DMS53 (cell line): ENCODE measurements at places on chromosomes 7 and 10.

DNA sequence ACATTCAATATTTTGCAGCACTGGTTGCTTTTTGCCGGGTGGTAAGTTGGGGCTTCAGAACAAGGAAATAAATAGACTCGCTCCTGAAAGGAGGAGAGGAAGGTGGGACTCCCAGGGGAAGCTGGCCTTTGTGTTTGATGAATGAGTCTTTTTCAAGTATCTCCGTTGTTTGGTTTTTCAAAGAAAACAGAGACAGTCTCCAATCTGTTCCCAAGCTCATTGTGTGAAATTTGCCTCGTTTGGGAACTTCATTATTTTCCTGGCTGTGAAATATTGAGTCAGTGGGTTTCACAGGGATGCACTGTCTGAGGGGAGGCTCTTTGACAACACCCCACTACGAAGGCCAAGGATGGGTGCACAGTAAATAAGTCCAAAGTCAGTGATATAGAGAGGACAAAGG, 38.7 kb upstream of the KIAA1217 start:
- no peak for DNase-seq

DNA sequence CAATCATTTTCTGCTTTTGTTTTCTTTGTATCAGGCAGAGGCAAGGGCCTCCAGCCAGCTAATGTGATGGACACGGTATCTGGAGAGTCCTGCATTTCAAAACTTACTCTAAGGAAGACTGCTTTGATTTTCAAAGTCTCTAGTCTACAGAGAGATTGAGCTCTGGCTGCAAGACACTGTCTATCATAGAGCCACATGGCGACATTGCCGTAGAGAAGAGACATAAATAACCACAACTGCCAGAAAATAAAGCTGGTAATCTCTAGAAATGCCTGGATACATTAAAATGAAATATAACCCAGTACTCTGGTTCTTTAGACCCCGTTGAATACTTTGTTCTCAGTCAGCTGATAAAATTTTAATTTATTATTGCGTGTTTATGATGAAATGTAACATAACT, 90.8 kb downstream of the OTUD1 start:
- DNase-seq = no peak

DNA sequence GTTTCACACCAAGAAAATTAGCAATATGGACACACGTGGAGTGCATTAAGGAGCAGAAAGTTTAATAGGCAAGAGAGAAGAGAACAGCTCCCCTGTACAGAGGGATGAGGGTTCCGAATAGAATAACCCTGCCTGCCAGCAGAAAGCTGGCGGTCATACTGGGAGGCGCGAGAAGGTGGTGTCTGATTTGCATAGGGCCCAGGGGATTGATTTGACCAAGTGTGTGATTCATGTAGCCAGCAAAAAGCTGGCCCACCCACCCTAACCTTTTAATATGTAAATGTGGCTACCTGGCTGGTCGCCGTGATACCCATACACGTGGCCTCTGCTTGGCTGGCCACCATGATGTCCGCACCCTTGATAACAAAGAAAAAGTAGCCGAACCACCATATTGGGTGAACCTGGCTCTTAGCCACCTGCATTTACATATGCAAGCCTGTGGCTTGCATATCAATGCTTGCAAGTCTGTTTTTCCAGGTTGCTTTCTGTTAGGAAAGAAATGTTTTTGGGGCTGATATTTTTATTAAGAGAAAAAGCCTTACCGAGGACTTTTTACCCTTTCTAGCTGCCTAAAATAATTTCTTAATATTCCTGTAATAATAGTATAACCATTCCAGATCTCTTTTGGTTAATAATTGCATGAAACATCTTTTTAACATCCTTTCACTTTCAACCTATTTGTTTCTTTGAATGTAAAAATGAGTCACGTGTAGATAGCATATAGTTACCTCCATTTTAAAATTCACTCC, 20.5 kb upstream of the VWDE start:
- DNase-seq = no peak

DNA sequence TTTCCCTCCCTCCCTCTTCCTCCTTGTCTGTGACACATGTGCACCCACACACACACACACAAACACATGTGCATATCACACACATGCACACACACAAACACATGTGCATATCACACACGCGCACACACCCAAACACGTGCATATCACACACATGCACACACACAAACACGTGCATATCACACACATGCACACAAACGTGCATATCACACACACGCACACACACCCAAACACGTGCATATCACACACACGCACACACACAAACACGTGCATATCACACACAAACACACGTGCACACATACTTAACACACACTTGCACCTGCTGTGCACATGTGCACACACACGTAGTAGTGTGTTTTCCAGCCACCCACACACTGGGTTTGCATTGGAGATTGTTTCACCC, 29.4 kb upstream of the KNDC1 start:
- no peak for DNase-seq

DNA sequence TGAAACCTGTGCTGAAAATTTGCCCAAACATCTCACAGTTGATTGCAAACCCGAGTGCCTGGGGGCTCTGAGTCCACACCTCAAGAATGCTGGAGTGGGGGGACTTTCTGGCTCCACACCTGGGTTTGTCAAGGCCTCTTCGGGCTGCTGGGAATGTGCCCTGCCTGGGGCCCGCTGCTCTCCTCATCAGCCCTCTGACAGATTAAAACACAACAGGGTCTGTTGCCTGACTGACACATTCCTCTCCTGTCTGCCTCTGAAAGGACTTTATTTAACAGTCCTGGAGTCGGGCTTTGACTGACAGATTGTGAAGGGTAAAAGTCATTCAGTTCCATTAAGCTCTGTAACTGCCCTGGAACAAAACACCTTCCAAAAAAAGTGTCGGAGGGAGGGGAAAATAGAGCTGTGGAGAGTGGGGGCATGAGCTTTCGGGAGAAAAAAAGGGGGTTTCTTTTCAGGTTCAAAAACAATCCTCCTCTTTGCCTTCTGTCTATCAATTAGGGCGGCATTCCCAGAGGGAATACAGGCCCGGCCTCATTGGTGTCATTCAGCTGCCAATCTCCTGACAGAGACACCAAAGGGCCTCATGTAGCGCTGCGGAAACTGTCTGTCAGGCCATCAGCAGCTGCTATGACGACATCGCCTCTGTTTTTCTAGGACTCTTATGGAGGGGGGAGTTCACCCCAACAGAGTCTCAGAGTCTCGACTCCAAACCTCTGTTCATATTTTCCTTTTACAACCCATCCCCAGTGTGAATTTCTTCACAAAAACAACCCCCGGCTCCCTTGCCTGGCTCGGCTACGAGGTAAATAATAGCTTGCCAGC, 398.8 kb upstream of the NFE2L3 start:
- peak; percentile 13 for DNase-seq

- peak; percentile 21 for DNase-seq
Observed at GRCh38 chr7:82057476-82057875, 287.6 kb upstream of the HGF start.

DNA sequence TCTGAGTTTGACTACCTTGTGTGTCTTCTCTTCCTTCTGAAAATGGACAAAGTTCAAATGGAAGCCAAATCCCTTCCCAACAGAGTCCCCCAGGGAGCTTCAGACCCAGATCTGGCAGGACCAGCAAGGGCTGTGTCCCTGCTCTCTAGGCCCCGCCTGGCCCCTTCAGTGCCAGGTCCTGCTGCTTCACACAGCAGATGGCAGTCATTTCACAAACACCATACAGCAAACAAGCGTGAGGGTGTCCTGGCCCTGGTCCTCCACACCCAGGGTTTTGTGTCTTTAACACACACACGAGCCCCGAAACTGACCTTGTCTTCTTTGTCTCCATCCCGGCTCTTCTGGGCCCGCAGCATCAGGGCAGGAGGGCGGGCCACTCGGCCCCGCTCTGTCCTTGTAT, 145.0 kb downstream of the TCERG1L start:
- DNase-seq = no peak

DNA sequence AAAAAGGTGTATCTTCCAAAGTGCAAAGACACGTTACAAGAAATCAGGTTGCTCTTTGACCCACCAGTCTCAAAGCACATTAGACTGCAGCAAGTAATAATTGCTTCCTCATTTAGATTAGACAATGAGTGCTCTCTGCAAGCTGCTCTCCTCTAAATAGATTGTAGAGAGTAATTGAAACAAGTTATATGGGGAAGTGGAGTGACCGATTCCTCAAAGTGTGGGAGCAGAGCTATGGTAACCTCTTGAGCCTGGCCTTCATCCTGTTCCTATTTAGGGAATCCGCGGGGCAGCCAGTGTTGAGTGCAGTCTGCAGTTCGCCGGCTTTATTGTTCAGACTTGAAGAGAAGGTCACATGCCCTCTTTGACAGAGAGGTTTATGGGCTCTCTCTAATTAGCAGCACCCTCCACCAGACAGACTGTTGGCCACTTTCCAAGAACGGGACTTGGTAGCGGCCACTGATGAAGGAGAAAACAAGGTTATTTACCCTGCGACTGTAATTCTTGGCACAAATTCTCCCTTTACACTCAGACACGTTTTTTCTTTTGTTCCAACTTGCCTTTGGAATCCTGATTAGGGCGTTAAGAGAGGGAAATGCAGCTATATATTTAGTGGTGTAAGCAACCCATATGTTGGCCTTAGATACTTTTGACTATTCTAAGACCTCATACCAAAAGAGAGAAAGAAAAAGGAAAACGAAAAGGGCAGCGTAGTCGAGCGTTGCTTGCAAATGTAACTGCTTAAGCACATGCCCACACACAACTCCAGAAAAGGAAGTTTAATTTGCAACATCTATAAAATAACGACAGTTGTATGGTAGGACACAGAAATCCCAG, 107.5 kb downstream of the REEP3 start:
- DNase-seq = peak; percentile 82

DNA sequence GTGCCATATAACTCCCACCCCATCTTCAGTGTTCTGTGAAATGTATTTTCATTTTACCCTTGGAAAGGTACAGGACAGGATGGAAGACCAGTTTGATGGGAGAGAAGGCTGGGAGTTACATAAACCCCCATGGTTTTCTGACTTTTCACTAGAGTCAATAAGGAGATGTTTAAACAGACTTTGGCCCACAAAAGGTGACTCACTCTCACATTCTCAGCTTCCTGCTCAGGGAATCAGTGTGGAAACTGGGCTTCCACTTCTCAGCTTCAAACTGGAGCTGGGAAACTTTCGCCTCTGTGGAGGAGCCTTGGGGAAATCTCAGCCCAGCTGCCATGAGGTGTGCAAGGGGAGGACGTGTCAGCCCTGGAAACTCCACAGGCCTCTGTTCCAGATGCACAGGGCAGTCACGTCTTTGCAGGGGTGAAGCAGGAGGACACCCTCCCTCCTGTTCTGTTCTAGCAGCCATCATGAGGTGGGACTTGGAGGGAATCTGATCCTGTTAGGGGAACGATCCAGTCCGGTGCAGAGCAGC, 560.5 kb upstream of the GALNT17 start:
- peak; percentile 81 for DNase-seq

DNA sequence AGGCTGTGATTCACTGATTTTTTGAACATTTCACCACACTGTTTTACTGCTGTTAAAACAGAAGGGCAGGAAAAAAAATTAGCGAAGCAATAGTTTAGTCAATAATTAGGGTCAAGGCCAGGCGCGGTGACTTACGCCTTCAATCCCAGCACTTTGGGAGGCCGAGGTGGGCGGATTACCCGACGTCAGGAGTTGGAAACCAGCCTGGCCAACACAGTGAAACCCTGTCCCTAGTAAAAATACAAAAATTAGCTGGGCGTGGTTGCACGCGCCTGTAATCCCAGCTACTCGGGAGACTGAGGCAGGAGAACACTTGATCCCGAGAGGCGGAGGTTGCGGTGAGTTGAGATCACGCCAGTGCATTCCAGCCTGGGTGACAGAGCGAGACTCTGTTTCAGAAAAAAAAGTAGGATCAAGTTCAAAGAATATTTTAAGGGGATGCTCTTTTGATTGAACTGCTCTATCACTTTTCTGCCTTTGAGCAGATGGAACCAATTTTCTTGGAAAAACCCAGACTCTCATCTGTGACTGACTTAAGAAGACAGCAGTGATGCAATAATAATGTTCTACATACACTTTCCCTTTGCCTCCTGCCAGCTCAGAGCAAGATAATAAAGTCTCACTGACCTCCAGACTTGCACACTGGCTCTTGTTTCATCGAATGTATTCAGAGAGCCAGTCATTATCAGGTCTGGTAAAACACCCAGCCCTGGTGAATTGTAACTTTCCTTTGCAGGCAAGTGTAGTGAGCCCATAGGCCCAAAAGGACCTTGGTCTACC, 1.6 kb upstream of the PPA1 start:
- DNase-seq = no peak

GRCh38 chr7:105189859-105190492, 176.0 kb downstream of the KMT2E start:
- no peak for DNase-seq

DNA sequence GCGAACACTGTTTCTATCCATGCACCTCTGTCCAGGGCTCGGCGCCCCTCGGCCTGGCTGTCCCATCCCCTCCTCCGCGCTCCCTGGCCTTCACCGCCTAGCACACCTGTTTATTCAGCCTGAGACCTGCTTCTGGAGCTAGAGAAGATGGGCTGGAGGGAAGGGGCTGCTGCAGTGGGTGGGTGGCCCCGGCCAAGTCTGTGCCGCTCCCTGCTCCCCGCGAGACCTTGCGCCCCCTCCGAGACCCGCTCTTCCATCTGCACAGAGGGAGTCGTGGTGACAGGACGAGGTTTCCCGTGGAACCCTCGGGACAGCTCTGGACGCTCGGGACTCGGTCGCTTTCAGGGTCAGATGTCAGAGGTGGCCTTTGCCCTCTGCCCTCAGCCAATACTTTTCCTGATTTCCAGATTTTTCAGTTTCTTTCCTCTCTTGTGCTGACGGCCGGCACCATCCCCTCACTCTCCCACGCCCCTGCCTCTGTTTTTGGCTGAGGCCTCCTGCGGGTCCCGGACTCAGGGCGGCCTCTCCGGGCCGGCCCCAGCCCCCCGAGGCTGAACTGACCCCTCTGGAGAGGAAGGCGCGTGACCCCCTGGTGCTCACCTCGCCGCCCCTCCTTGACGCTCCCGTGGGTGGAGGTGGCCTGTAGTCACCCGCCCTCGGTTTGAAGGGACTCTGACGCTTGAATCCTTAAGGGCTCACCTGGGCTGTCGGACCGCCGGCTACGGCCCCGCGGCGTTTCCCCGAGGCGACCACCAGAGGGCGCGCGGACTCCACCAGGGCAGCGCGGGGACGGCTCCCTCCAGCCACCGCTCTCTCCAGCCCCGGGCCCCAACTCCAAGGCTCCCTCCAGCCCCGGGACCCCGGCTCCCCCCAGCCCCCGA, 15.6 kb downstream of the SHH start:
- DNase-seq = peak; percentile 73

GRCh38 chr7:81030472-81030871, 111.6 kb upstream of the SEMA3C start:
- no peak for DNase-seq

DNA sequence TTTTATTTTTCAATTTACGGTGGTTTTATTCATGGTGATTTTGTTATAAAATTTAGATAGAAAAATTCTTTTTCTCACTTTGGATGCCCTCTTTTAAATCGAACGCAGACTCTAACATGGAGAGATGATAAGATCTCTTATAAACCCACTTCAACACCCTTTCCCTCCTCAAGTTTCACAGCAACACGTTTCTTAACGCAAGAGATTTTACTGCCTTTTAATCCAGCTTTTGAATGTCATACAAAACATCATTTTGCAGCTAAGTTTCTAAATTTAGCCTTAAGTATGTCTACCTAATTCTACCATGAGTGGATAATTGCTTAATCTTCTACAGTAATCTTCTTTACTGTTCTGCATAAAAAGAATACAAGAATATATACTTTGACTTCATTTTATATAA, 70.0 kb downstream of the SEMA3C start:
- no peak for DNase-seq

- DNase-seq = no peak
Observed at GRCh38 chr7:116843378-116843777, 19.0 kb upstream of the CAPZA2 start.
